Hematopoietic multipotent progenitor cell treated with erythropoietin and hydrocortisone succinate and interleukin-3 and kit ligand, for 4 days (in vitro differentiated cells): ENCODE measurements at places on chromosomes 7 and 10.

- no peak for DNase-seq
Measured at GRCh38 chr10:112966194-112966855, 16.3 kb downstream of the TCF7L2 start.

GRCh38 chr7:37832194-37832593 is 16.2 kb upstream of the NME8 start:
- DNase-seq, result peak; percentile 99

DNA sequence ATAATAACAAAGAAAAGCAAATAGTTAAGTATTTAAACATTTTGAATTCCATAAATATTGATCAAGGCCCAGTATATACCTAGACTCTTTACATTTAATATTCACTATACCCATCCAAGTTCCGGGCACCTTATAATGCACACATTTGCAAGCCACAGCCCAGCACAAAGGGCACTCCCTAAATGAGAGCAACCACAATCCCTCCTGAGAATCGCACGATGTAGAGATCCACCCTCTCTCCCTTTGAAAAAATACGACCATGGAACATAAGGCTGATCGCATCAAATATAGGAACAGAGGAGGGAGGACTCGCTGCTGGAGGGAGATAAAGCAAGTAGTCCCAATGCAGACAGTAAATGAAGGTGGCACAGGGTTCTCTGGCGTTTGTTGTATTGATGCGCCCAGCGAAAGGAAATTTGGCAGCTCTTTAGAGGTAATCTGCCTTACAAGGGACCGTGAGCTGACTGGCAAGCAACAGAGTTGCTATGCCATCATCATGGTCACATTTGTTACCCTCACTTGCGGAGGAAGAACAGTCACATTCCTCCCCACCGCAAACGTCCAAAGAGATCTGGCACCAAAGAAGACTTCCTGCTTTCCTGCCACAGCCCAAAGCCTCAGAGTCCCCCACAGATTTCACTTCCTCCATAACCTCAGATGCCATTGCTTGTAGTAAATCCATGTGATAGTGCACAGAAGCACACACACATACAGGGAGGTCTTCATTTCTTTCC is 16.1 kb upstream of the TAS2R40 start:
- peak; percentile 90 for DNase-seq

DNA sequence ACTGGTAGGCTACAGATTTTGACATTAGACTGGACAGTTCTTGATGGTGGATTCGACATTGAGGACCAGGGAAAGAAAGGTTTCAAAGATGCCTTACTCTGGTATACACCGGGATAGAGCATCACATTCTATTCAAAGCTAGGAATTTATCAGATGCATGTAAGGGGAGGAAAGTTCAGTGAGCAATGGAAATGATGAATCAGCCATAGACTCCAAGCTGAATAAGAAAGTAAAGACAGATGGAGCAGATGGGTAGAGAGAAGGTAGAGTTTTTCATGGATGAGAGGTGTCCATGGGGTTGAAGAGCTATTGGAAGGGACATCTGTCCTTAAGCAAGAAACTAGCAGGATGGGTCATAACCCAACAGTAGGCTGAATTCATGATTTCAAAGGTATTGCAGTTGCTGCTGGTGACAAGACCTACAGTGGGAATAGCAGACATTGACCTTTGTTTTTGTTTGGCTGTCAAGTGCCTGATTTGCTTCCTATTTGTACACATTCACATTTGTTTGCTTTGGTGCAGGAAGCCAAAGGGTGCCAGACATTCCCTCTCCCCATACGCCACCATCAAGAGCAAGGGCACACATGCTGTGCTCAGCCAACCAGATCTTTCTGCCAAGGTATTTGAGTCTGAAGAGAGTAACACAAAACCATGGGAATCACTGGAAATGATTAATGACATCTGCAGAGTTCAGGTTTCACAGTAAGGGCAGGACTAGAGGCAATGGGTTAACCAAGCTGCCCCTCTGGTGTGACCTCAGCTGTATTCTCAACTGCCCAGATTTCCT is 8.6 kb upstream of the CACUL1 start:
- no peak for DNase-seq
